ENCODE measurements at places on chromosomes 7 and 10. TPM values are rescaled to one million over a fixed set of nuclear protein-coding genes. Genes with fewer than 3 reads are reported as not detected.

DNA sequence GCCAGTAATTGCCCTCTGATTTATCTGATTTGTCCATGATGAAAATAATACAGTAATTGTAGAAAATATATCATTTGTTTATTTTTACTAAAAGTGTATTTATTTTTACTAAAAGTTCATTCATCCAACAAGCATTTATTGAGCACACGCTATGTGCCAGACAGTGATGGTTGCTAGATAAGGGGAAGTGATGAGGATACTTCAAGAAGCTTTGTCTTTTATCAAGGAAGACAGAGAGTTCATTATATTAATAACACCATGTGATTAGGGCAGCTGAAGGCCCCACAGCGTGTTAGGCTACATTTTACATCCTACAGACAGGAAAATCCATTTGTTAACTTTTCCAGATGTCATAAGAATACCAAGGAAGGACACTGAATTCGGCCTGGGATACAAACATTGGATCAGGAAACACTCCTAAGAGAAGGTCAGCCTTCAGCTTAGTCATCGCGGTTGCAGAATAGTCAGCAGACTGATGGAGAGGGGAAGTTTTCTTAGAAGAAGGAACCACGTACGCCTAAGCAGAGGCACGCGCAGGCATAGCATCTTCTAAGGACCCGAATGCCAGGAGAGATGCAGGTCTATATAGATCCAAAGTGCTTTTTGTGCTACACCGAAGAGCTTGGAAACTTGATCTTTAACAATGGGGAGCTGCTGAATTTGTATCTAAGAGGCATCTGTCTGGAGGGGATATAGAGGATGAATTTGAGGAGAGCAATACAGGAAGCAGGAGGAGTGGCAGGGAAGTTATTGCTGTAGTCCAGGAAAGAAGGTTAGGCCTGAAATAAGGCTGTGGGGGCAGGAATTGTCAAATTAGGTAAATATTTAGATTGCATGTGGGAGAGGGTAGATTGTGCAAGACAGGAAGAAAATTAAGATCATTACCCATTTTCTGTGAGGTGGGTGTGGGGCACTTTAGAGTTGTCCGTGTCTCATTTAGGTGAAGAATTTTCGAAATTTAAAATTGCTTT lies 85.7 kb downstream of the LRGUK start:
- DNase-seq = no peak

HSPA12A gene
- total RNA-seq = 4.5 TPM

ZNF503 gene
- 1.7 TPM for total RNA-seq

GRCh38 chr10:47258921-47259320 lies 41.1 kb upstream of the GDF10 start:
- no peak for DNase-seq

DNA sequence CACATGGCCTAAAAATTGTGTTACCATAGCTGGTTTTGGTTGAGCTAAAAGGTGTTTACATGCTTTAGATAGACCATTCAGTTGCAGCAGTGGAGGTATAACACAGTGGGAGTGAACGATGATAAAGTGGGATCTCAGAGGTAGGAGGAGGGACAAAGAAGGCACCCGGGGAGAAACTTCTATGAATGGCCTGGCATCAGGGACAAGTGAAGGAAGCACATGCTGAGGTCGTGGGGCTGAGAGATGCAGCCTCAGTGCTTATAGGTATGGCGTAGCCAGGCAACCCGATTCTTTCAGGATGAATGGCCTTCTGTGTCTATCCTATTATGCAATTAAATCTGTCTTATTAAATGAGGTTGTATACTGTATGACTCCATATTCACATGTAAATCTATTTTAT lies 3.9 kb upstream of the CDK6 start:
- DNase-seq = no peak

WDFY4 gene
- total RNA-seq = 0.29 TPM

DNA sequence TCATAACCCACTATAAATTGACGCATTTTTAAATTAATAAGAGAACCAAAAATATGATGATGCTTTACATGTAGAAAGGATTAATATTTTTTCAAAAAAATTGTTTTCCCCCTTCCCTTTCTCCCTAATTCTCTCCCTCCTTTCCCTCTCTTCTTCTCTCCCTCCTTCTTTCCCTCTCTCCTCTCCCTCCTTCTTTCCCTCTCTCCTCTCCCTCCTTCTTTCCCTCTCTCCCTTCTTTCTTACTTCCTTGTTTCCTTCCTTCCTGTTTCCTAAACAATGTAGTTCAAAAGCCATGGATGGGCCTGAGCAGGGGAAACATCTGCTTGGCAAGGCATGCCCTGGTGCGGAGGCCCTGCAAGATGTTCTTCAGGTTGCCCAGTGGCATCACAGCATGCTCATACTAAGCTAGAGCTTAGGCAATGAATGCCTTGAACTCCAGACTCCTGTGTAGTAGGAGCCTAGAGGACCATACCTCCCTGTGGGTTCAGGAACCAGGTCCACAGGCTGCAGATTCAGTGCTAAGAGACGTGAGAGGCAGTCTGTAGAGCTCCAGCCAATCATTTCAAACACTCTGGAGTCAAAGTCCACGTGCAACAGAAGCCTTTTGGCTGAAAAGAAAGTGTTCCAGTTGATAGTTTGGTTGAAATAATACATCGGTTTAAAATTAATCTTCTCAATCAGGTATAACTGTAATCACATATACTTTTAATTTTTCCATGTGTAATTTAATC lies 20.1 kb upstream of the MRPS17 start:
- DNase-seq = no peak
